ENCODE measurements at places on chromosomes 13 and 19. TPM values are rescaled to one million over a fixed set of nuclear protein-coding genes. Genes with fewer than 3 reads are reported as not detected.

GRCh38 chr19:29596080-29596727, 9.9 kb upstream of the POP4 start:
- H3K27ac ChIP-seq: no peak overlapping the region
- DNase-seq: no peak
- no peaks in the 10 kb centered on the region for H3K27me3 ChIP-seq
- no peak overlapping the region for H3K4me3 ChIP-seq

DNA sequence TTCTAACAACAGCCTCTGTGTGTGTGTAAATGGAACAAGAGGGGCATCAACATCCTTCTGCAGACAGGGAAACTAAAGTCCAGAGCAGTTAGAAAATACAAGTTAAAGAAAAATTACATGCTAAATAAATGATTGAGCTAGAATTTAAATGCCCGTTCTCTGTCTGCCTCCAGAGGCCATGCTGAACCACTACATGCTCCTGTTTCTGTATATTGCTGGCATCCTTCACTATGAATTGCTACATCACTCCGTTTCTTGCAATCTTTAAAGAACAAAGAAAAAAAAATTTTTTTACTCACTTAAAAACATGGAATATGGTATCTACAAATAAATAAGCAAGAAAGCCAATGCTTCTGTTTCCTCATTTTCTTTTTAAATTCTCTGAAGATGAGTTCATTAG, 47.9 kb downstream of the DCT start:
- no peak for DNase-seq
- H3K27ac ChIP-seq: no peak overlapping the region
- H3K4me1 ChIP-seq: no peaks in the 10 kb centered on the region
- no peaks in the 10 kb centered on the region for H3K27me3 ChIP-seq
- no peak overlapping the region for H3K4me3 ChIP-seq

DNA sequence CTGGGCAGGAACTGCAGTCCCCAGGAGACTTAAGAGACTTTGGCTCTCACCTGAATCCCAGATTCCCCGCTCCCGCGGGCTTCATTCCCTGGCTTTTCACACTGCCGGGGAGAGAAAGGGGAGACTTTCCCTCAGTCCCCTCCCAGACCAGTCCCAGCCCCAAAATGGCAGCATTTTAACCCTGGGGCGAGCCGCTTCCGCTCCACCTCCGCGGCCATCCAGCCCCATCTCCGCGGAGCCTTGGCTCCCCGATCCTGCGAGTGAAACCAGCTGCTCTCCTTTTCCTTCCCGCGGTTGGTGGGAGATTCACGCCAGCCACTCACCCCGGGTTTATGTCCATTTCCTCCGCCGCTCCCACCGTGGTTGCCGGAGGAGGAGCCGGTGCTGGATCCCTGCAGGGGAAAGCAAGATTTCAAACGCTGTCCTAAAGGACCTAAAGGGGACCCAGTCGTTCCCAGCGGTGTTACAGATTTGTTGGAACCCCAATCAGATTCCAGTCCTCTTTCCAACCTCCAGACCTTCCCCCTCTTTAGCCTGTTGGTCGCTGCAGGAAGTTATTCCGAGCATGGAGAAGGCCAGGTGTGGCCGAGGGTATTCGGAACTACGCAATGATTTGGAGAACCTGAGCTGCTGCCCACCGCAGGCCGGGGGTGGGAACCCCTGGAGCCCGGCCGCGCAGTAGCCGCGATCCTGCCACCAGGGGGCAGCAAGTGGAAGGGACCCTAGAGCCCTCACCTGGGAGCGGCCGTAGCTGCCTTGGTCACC, 3.4 kb downstream of the DMKN start:
- DNase-seq: no peak
- no peaks in the 10 kb centered on the region for H3K36me3 ChIP-seq
- peak overlapping the region; percentile 77 for H3K4me3 ChIP-seq
- H3K4me1 ChIP-seq: peaks cover 9% of the 10 kb centered on the region

KLHL1 gene
- total RNA-seq: not detected

- no peak overlapping the region for H3K4me3 ChIP-seq
- no peaks in the 10 kb centered on the region for H3K36me3 ChIP-seq
- H3K27ac ChIP-seq: no peak overlapping the region
These were observed 164.9 kb downstream of the DLEU7 start for GRCh38 chr13:50678464-50679162.

PLK5 gene
- total RNA-seq: not detected

- DNase-seq: no peak
- H3K4me1 ChIP-seq: no peaks in the 10 kb centered on the region
- H3K27ac ChIP-seq: no peak overlapping the region
- no peak overlapping the region for H3K4me3 ChIP-seq
These were observed 10.9 kb downstream of the ZNF653 start for GRCh38 chr19:11494634-11495285.

DNA sequence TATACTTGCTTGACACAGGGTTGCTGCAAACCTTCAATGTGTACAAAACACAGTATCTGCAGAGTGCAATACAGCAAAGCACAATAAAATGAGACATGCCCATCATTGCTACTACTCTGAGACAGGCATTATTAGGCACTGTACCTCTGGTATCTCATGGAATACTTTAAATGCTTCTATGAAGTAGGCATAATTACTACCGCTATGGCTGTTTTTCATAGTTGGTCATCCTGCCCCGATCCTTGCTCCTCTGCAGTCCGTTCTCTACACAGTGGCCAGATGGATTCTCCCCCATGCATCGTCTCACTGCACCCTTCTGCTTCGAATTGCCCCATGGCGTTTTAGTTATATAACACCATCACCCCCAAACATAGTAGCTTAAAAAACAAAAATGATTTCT, 83.0 kb upstream of the UBL3 start:
- no peak overlapping the region for H3K27ac ChIP-seq
- no peaks in the 10 kb centered on the region for H3K4me1 ChIP-seq
- H3K4me3 ChIP-seq: no peak overlapping the region
- H3K36me3 ChIP-seq: no peaks in the 10 kb centered on the region

- DNase-seq: no peak
- no peak overlapping the region for H3K4me3 ChIP-seq
- peaks cover 7% of the 10 kb centered on the region for H3K4me1 ChIP-seq
- no peak overlapping the region for H3K27ac ChIP-seq
These were observed 4.4 kb downstream of the ZNF564 start for GRCh38 chr19:12546903-12547302.

GRCh38 chr19:37931881-37932655, 25.1 kb downstream of the SIPA1L3 start:
- DNase-seq: peak; percentile 21
- H3K27me3 ChIP-seq: no peaks in the 10 kb centered on the region
- H3K4me1 ChIP-seq: peaks cover 27% of the 10 kb centered on the region
- H3K4me3 ChIP-seq: peak overlapping the region; percentile 55
- no peaks in the 10 kb centered on the region for H3K36me3 ChIP-seq

GRCh38 chr19:17424743-17425365, 5.0 kb downstream of the MVB12A start:
- H3K36me3 ChIP-seq: peaks cover 7% of the 10 kb centered on the region
- DNase-seq: no peak
- H3K4me1 ChIP-seq: no peaks in the 10 kb centered on the region
- no peaks in the 10 kb centered on the region for H3K27me3 ChIP-seq
- no peak overlapping the region for H3K4me3 ChIP-seq
- H3K27ac ChIP-seq: no peak overlapping the region

GRCh38 chr19:17411801-17412200, 6.4 kb upstream of the BST2 start:
- peaks cover 6% of the 10 kb centered on the region for H3K36me3 ChIP-seq
- DNase-seq: no peak

DNA sequence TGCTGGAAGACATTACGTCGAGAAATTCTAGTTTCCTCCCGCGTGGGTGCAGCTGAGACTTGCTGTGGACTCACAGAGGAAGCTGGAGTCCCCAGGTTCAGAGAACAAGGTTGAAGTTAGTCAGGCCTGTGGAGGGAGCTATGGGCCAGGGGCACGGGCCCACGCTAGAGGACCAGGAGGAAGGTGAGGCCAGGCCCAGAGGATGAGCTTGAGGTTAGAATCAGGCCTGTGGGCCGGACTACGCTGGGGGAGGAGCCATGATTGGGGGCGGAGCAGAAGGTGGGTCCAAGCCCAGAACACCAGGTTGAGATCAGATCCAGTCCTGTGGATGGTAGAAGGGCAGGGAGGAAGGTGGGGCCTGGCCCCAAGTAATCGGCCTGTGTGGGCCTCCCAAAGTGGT, 32.6 kb downstream of the ZNF846 start:
- H3K4me1 ChIP-seq: peaks cover 8% of the 10 kb centered on the region
- no peak for DNase-seq
- H3K27me3 ChIP-seq: no peaks in the 10 kb centered on the region
- no peak overlapping the region for H3K4me3 ChIP-seq
- no peaks in the 10 kb centered on the region for H3K36me3 ChIP-seq
- no peak overlapping the region for H3K27ac ChIP-seq

CDC42EP5 gene
- total RNA-seq: 55.9 TPM

KLK3 gene
- total RNA-seq: not detected

GRCh38 chr13:40969169-40969901, 49.8 kb downstream of the ELF1 start:
- peaks cover 79% of the 10 kb centered on the region for H3K4me1 ChIP-seq
- no peaks in the 10 kb centered on the region for H3K27me3 ChIP-seq
- H3K4me3 ChIP-seq: no peak overlapping the region
- DNase-seq: no peak
- H3K27ac ChIP-seq: no peak overlapping the region

GRCh38 chr19:4379383-4380253, 20.7 kb downstream of the SH3GL1 start:
- no peaks in the 10 kb centered on the region for H3K36me3 ChIP-seq
- no peak overlapping the region for H3K27ac ChIP-seq
- no peak for DNase-seq
- H3K27me3 ChIP-seq: no peaks in the 10 kb centered on the region
- no peak overlapping the region for H3K4me3 ChIP-seq

- no peak for DNase-seq
- H3K4me1 ChIP-seq: peaks cover 14% of the 10 kb centered on the region
- H3K36me3 ChIP-seq: peaks cover 14% of the 10 kb centered on the region
- H3K4me3 ChIP-seq: peak overlapping the region; percentile 95
These were observed 3.7 kb downstream of the FUZ start for GRCh38 chr19:49809160-49809940.

DNA sequence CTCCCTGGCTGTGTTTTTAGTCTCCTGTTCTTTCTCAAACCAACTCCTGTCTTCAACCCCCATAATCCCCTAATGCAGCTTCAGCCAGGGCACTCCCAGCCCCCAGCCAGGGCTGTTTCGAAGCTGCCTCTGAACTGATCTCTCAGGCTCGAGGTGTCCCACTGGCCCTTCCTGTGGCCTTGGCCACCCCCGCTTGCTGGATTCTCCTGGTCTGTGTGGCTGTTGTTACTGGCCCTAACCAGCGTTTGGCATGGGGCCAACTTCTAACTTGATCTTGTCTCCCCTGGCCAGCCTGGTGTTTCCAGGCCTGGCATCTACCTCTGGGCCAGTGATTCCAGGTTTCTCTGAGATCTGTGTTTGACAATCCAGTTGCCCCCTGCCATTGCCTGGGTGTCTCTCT, 11.0 kb downstream of the XAB2 start:
- H3K27me3 ChIP-seq: no peaks in the 10 kb centered on the region
- H3K27ac ChIP-seq: no peak overlapping the region
- no peaks in the 10 kb centered on the region for H3K4me1 ChIP-seq
- no peak overlapping the region for H3K4me3 ChIP-seq
- peaks cover 37% of the 10 kb centered on the region for H3K36me3 ChIP-seq
